ENCODE measurements at places on chromosomes 11 and 22.

DNA sequence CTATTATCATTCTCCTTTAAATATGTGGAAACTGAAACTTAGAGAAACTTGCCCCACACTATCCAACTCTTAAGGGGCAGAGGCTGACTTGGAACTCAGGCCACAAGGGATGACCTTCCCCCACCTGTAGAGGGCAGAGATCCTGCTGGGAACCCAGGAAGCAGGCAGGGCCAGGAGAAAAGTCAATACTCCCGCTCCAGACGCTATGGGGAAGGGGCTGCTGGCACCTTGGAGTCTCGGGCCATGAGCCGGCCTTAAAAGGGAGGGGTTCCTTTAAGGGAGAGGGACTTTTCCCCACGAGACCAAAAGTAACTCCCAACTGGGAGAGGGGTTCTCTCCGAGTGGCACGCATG, 620 bp upstream of the ANO5 start:
- peak; percentile 68 for DNase-seq

DNA sequence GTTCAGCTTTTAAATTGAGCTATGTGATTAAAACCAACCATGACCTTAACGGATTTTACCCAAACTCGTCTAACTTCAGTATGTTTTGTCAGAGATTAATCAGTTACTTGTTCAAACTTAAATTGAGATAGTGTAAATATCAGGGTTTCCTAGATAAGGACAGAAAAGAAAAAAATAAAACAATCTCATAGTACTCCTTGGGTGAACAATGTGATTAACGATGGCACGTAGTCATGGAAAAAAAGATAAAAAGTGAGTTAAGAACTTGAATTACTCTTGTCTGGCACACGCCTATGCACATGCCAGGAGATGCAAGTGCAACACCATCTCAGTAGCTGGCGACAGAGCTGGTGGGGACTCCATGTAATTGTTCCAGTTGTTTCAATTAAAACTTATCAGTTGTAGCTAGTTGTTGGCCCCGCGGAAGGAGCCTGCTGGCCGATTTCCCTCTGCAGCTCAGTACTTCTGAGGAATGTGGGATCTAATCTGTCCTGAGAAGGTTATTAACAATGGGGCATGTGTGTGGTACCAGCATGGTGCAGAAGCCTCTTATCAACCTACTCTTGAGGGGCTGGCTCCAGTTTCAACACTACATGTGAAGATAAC, 3.0 kb downstream of the RASSF10 start:
- no peak for DNase-seq

DNA sequence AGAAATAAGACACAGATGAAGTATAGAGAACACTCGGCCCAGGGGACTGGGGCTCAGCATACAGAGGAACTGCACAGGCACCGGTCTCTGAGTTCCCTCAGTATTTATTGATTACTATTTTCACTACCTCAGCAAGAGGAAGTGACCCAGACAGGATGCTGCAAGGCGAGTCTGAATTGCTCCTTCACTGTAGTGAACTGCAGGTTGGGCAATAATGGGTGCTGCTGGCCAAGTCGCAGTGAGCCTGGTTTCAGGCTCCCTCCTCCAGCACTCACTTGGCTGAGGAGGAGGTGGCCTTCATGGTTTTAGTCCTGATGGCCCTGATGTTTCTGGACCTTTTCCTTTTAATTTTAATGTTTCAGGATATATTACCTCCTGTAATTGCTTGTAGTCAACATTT, 10.4 kb downstream of the OR52K2 start:
- no peak for DNase-seq

DNA sequence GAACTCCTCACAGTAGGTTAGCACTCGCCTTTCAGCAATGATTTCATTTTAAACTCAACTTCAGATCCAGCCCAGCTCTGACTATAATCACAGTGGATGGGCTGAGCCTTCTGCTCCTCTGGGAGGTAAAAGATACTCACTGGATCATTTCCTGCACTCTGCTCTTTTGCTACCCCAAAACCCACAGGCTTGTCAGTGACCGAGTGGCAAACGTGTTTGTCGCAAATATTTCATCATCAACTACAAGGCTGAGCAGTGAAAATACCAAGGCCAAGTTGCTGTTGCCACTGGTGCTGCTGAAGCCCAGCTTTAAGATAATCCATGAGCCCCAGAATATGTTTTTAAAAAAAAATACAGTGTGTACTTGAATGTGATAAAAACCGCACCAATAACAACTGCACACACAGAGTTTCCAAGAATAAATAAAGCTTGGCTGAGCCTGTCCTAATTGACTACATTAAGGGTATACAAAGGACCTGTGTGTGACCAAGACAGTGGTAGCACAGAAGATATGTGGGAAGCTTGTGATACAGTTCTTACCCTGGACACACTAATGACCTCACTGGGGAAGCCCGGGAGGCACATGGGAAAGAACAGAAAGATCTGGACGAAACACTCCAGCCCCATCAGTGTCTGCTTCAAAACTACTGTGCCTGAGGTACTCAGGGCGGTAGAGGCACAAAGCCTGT, 41.3 kb downstream of the ABTB2 start:
- no peak for DNase-seq

All from NCI-H69 (cell line).